ENCODE measurements at places on chromosomes 12 and 14. TPM values are rescaled to one million over a fixed set of nuclear protein-coding genes. Genes with fewer than 3 reads are reported as not detected.

RAPGEF3 gene
- 0.20 TPM for total RNA-seq

NCOR2 gene
- 103 TPM for total RNA-seq

LRCOL1 gene
- not detected for total RNA-seq

PAWR gene
- total RNA-seq: 3.5 TPM

CDH24 gene
- total RNA-seq: 2.6 TPM

VWF gene
- 0.02 TPM for total RNA-seq

SYT1 gene
- total RNA-seq: not detected

PCED1B gene
- 42.3 TPM for total RNA-seq

TGFB3 gene
- 2.4 TPM for total RNA-seq

TSPAN11 gene
- not detected for total RNA-seq

CLEC4C gene
- not detected for total RNA-seq

P2RX2 gene
- not detected for total RNA-seq

NTN4 gene
- not detected for total RNA-seq

PLEKHH1 gene
- 0.64 TPM for total RNA-seq

ART4 gene
- not detected for total RNA-seq

IQSEC3 gene
- 0.39 TPM for total RNA-seq

DEPDC4 gene
- total RNA-seq: 2.1 TPM

SPTB gene
- 0.07 TPM for total RNA-seq

PPM1A gene
- 47.4 TPM for total RNA-seq

DLGAP5 gene
- total RNA-seq: 68.1 TPM

BAG5 gene
- 31.0 TPM for total RNA-seq

RNASE3 gene
- not detected for total RNA-seq

KRT73 gene
- total RNA-seq: 0.25 TPM

CCDC38 gene
- 0.09 TPM for total RNA-seq

ST8SIA1 gene
- 0.32 TPM for total RNA-seq

GLT1D1 gene
- 1.0 TPM for total RNA-seq

PSME1 gene
- total RNA-seq: 520 TPM

MSI1 gene
- not detected for total RNA-seq

TMEM132C gene
- total RNA-seq: not detected

SERPINA10 gene
- total RNA-seq: not detected

SLC10A1 gene
- not detected for total RNA-seq

AMDHD1 gene
- total RNA-seq: 0.86 TPM

SRGAP1 gene
- 0.20 TPM for total RNA-seq

SDR9C7 gene
- not detected for total RNA-seq

KLHDC1 gene
- 1.1 TPM for total RNA-seq

KCNC2 gene
- total RNA-seq: not detected

DCN gene
- total RNA-seq: not detected

WASHC4 gene
- 40.2 TPM for total RNA-seq

PPP1R13B gene
- total RNA-seq: 8.9 TPM

CLEC4D gene
- not detected for total RNA-seq

CLEC2B gene
- 24.0 TPM for total RNA-seq

TAS2R50 gene
- total RNA-seq: 2.0 TPM

ADAMTS20 gene
- not detected for total RNA-seq

BCL2L14 gene
- total RNA-seq: 2.2 TPM

HOTAIR gene
- not detected for total RNA-seq

MORN3 gene
- 0.82 TPM for total RNA-seq

RD3L gene
- total RNA-seq: not detected

CCDC175 gene
- not detected for total RNA-seq

POTEM gene
- total RNA-seq: not detected

RAD51B gene
- 31.7 TPM for total RNA-seq

NOVA1 gene
- 0.07 TPM for total RNA-seq

NOS1 gene
- total RNA-seq: not detected

All from T-helper 2 cell treated with Interferon-gamma antibody and Interleukin-4, amounts not matched to agents 100 ng/mL and 5 ng/mL, for 36 hours (primary cell).